Regular cardiac myocyte (primary cell): ENCODE measurements at places on chromosomes 1 and 21. TPM values are rescaled to one million over a fixed set of nuclear protein-coding genes. Genes with fewer than 3 reads are reported as not detected.

The IFNLR1 gene
- under 0.01 TPM in 2 replicates for total RNA-seq

The IL22RA1 gene
- not detected in 2 replicates for total RNA-seq

The PSRC1 gene
- 3.4 and 15.9 TPM in 2 replicates for total RNA-seq

The REN gene
- total RNA-seq = not detected in 2 replicates

The CGN gene
- under 0.01 and 0.19 TPM in 2 replicates for total RNA-seq

The DNALI1 gene
- 2.0 and 5.0 TPM in 2 replicates for total RNA-seq

The RGS18 gene
- total RNA-seq = not detected in 2 replicates

The CACNA1E gene
- total RNA-seq = under 0.01 TPM in 1 of 2 replicates, not detected in the other

The DNASE2B gene
- not detected in 2 replicates for total RNA-seq

The RCSD1 gene
- 0.38 and 1.7 TPM in 2 replicates for total RNA-seq

The OR2T11 gene
- total RNA-seq = not detected in 2 replicates

The FMN2 gene
- total RNA-seq = 29.0 and 73.6 TPM in 2 replicates

The CFAP74 gene
- not detected in 2 replicates for total RNA-seq

The LCE2A gene
- total RNA-seq = not detected in 2 replicates

The SPATA21 gene
- not detected in 2 replicates for total RNA-seq

The AHDC1 gene
- total RNA-seq = 4.4 and 5.6 TPM in 2 replicates

The ZYG11A gene
- total RNA-seq = 0.28 and 2.3 TPM in 2 replicates

The ERVH48-1 gene
- under 0.01 TPM in 1 of 2 replicates, not detected in the other for total RNA-seq

The KANK4 gene
- not detected in 2 replicates for total RNA-seq

The TLR5 gene
- total RNA-seq = 0.28 and 0.58 TPM in 2 replicates

The SLAMF1 gene
- total RNA-seq = not detected in 2 replicates

The CSTB gene
- total RNA-seq = 5.4 and 5.9 TPM in 2 replicates

The SDHC gene
- 21.4 and 23.6 TPM in 2 replicates for total RNA-seq

The POU2F1 gene
- total RNA-seq = 1.9 and 4.5 TPM in 2 replicates

The SLAMF8 gene
- not detected in 2 replicates for total RNA-seq

The OR6N1 gene
- not detected in 2 replicates for total RNA-seq

The S100A7A gene
- total RNA-seq = not detected in 2 replicates

The CRP gene
- not detected in 2 replicates for total RNA-seq

The C1QTNF12 gene
- total RNA-seq = 0.38 and 0.85 TPM in 2 replicates

The CXADR gene
- total RNA-seq = 0.58 and 1.7 TPM in 2 replicates

The OR2M4 gene
- not detected in 2 replicates for total RNA-seq

The NUAK2 gene
- 5.1 and 5.2 TPM in 2 replicates for total RNA-seq
